ENCODE measurements at places on chromosomes 11 and 22.

- DNase-seq, result peak; percentile 12
- H3K4me3 ChIP-seq, result no peak overlapping the region
- no peaks in the 10 kb centered on the region for H3K27me3 ChIP-seq
Measured at GRCh38 chr11:3865388-3866193, 10.1 kb downstream of the STIM1 start.

- H3K27ac ChIP-seq, result no peak overlapping the region
- no peak overlapping the region for H3K4me3 ChIP-seq
- no peaks in the 10 kb centered on the region for H3K27me3 ChIP-seq
- no peak for DNase-seq
Measured at GRCh38 chr11:60252213-60253108, 9.5 kb upstream of the MS4A4E start.

- H3K4me3 ChIP-seq, result no peak overlapping the region
- no peak overlapping the region for H3K27ac ChIP-seq
- no peaks in the 10 kb centered on the region for H3K36me3 ChIP-seq
Measured at GRCh38 chr22:17257121-17258001, 38.1 kb upstream of the ADA2 start.

GRCh38 chr11:1881442-1882264 is 10.0 kb downstream of the PRR33 start:
- no peaks in the 10 kb centered on the region for H3K27me3 ChIP-seq
- no peak for DNase-seq
- peaks cover 16% of the 10 kb centered on the region for H3K4me1 ChIP-seq
- no peak overlapping the region for H3K27ac ChIP-seq
- no peaks in the 10 kb centered on the region for H3K36me3 ChIP-seq

DNA sequence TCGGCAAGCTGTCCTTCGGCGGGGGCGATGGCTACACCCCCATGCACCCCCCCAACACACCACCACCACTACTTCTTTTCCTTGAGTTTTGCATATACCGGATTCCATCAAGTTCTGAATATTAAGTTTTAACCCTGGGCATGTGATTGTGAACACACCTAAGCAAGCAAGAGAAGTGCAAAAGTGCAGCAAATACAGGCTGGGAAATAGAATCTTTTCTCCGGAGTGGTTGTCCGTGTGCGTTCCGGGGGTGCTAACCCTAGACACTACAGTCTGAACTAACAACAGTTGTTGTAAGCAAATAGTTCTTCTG is 574 bp downstream of the PRSS23 start:
- H3K27ac ChIP-seq, result peak overlapping the region; percentile 67
- H3K27me3 ChIP-seq, result no peaks in the 10 kb centered on the region
- no peak for DNase-seq
- peak overlapping the region; percentile 87 for H3K4me3 ChIP-seq

- H3K36me3 ChIP-seq, result no peaks in the 10 kb centered on the region
- DNase-seq, result no peak
- no peaks in the 10 kb centered on the region for H3K27me3 ChIP-seq
- H3K4me1 ChIP-seq, result no peaks in the 10 kb centered on the region
- no peak overlapping the region for H3K27ac ChIP-seq
- H3K4me3 ChIP-seq, result no peak overlapping the region
Measured at GRCh38 chr22:32325416-32325801, 32.3 kb upstream of the RFPL3 start.

- DNase-seq, result no peak
- H3K27ac ChIP-seq, result no peak overlapping the region
- H3K36me3 ChIP-seq, result no peaks in the 10 kb centered on the region
- H3K4me1 ChIP-seq, result no peaks in the 10 kb centered on the region
- no peak overlapping the region for H3K4me3 ChIP-seq
Measured at GRCh38 chr11:1647901-1648652, 18.5 kb downstream of the KRTAP5-5 start.

DNA sequence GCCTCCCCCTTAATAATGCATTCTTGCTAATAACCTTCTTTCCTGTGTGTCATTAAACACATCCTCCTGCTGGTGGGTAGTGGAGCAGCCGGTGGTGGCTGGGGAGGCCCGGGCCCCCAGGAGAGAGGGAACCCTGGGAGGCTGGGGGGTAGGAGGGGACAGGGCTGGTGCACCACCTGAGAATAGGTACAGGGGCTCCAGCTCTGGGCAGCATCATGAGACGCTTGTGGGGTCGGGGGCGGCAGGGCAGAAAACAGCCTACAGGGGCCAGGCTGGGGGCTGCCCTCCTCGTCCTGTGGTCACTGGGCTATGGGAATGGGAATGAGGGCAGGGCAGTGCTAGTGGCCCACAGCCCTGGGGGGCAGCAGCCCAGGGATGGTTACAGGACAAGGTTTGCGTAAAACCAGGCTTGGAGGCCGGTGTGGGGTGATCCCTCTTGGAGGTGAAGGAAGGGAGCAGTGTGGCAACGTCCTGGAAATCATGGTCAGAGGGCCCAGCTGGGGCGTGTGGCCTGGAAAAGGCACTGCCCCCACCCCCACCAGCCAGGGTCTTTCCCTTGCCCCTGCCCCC is 18.5 kb upstream of the CCDC188 start:
- no peaks in the 10 kb centered on the region for H3K27me3 ChIP-seq
- H3K4me1 ChIP-seq, result no peaks in the 10 kb centered on the region
- no peaks in the 10 kb centered on the region for H3K36me3 ChIP-seq
- no peak overlapping the region for H3K27ac ChIP-seq
- no peak for DNase-seq
- no peak overlapping the region for H3K4me3 ChIP-seq

- no peaks in the 10 kb centered on the region for H3K36me3 ChIP-seq
- peaks cover 4% of the 10 kb centered on the region for H3K4me1 ChIP-seq
- H3K27me3 ChIP-seq, result no peaks in the 10 kb centered on the region
- no peak overlapping the region for H3K4me3 ChIP-seq
- peak; percentile 97 for DNase-seq
Measured at GRCh38 chr11:26193694-26194365, 138.1 kb upstream of the ANO3 start.

- no peaks in the 10 kb centered on the region for H3K27me3 ChIP-seq
- no peak overlapping the region for H3K4me3 ChIP-seq
- no peaks in the 10 kb centered on the region for H3K4me1 ChIP-seq
- no peak overlapping the region for H3K27ac ChIP-seq
Measured at GRCh38 chr22:25630447-25630846, 66.0 kb downstream of the GRK3 start.

GRCh38 chr11:43951231-43951630 is 8.8 kb downstream of the C11orf96 start:
- H3K4me1 ChIP-seq, result peaks cover 6% of the 10 kb centered on the region
- H3K27ac ChIP-seq, result no peak overlapping the region
- no peaks in the 10 kb centered on the region for H3K36me3 ChIP-seq
- DNase-seq, result no peak

DNA sequence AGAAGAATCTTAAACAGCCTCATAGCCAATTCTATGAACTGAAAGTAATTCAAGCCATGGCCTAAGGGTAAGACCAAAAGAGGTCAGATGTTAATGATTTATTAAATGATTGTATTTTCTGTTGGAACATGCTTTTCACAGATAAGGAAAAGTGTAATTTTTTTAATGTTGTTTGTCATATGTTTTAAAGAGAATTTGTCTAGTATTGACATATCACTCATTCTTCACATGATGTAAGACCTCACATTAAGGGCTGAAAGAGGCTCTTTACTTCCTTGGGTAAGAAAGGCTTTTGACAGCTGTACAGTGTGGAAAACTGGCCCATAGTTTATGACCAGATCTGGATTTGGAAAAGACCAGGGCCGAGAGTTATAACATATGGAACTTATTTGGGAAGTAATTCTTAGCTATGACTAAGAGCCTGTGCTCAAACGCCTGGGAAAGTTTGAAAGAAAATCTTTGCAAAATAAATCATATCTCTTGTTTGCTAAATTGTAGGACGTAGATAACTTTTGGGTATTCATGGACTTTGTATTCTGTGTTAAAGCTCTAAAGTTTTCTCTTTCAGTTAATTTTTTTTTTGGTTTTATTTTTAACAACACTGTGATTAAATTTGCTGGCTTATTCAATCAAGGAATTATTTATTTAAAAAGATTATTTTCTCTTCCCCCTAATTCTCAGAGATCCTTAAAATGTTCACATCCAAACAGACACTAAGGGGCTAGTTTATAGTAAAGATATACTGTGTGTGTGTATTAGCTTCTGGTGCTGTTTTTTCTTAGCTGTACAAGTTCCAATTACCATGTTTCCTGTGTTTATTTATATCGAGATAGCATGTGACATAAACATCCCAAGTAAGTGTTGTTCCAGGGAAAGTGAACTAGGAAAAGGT is 162.2 kb downstream of the ARHGAP42 start:
- DNase-seq, result no peak
- no peaks in the 10 kb centered on the region for H3K4me1 ChIP-seq
- H3K27me3 ChIP-seq, result no peaks in the 10 kb centered on the region
- H3K27ac ChIP-seq, result no peak overlapping the region

DNA sequence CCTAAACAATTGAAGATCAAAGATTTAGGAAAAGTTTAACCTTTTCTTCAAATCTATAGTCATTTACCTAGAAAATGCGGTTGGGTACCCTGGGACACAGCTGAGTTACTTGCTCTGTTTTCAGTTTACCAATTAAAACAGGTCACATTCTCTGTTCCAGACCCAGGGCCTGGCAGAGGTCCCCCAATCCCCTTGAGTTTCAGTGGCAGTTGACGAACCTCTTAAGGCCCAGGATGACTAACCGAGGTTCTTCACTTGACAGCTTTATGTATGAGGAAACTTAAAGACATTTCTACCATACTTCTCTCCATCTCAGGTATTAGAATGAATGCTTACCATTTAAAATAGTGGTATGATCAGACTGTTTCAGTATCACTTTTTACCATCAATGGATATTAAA is 16.3 kb downstream of the LDHAL6A start:
- H3K27ac ChIP-seq, result no peak overlapping the region
- H3K4me1 ChIP-seq, result no peaks in the 10 kb centered on the region
- no peaks in the 10 kb centered on the region for H3K27me3 ChIP-seq
- DNase-seq, result no peak
- peaks cover under 1% of the 10 kb centered on the region for H3K36me3 ChIP-seq
- H3K4me3 ChIP-seq, result no peak overlapping the region

DNA sequence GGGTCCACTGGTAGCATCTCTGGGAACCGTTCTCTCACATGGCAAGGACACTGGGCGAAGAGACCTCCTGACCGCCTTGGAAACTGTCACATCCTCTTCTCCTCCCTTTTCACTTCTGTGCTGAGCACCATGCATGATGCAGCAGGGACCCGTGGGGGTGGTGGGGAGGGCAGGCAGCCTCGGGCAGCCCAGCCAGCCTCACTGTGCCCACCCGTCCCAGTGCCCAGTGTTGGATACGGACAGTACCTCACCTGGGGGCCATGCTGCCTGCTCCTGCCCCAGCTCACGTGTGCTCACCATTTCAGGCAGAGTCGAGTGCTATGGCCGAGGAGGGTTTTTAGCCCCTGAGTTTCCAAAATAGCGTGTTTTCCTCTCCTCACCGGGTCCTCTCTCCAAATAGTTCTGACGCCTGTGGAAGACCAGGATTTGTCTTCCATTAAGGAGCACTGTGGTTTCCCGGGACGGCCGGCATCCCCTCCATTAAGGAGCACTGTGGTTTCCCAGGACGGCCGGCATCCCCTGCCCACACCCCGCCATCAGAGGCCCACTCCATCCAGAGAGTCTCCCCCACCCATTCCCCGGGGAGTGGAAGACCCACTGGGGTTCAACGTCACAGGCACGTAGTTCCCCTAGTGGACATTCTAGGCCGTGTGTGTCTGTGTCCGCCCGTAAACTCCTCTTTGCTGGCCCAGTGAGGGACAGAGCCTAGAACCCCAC is 22.4 kb downstream of the B3GAT1 start:
- H3K4me1 ChIP-seq, result no peaks in the 10 kb centered on the region
- no peak overlapping the region for H3K27ac ChIP-seq
- no peak for DNase-seq
- H3K36me3 ChIP-seq, result no peaks in the 10 kb centered on the region
- H3K4me3 ChIP-seq, result no peak overlapping the region
- no peaks in the 10 kb centered on the region for H3K27me3 ChIP-seq

- peaks cover 4% of the 10 kb centered on the region for H3K4me1 ChIP-seq
- H3K36me3 ChIP-seq, result no peaks in the 10 kb centered on the region
- DNase-seq, result no peak
- no peak overlapping the region for H3K27ac ChIP-seq
- no peak overlapping the region for H3K4me3 ChIP-seq
Measured at GRCh38 chr22:17492247-17492646, 71.1 kb upstream of the SLC25A18 start.

- no peaks in the 10 kb centered on the region for H3K27me3 ChIP-seq
- H3K4me1 ChIP-seq, result peaks cover 10% of the 10 kb centered on the region
- no peak overlapping the region for H3K4me3 ChIP-seq
- no peak for DNase-seq
- H3K36me3 ChIP-seq, result peaks cover 32% of the 10 kb centered on the region
Measured at GRCh38 chr22:24550902-24551435, 4.0 kb downstream of the GUCD1 start.
